Kasumi-1 (cell line): ENCODE measurements at places on chromosomes 7 and 10.

DNA sequence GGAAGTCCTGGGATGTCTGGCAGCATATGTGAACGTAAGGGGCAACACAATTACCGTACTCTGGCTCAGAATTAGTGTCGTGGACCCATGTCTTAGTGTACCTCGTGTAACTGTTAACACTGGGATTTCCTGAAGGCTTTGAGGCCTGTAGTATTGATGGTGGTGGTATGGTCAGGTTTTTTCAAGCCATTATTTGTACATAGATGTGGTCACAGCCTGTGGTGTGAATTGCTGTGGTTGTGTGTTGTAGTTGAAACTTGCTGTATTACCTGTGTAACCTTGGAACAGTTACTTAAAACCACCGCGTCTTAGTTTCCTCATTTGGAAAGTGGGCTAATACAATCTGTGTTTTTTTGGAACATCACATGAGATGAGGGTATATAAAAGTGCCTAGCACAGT lies 5.3 kb downstream of the EXOC4 start:
- DNase-seq, result no peak

GRCh38 chr7:35424869-35425495 lies 171.1 kb upstream of the TBX20 start:
- DNase-seq, result peak; percentile 66

GRCh38 chr10:25831080-25831479 lies 102.9 kb upstream of the MYO3A start:
- no peak for DNase-seq

- DNase-seq, result no peak
These were observed 26.7 kb downstream of the FRMD4A start for GRCh38 chr10:14304046-14304445.
